ENCODE measurements at places on chromosomes 6 and 20.

- no peak for DNase-seq
These were observed 363.0 kb downstream of the UTRN start for GRCh38 chr6:144647971-144648651.

DNA sequence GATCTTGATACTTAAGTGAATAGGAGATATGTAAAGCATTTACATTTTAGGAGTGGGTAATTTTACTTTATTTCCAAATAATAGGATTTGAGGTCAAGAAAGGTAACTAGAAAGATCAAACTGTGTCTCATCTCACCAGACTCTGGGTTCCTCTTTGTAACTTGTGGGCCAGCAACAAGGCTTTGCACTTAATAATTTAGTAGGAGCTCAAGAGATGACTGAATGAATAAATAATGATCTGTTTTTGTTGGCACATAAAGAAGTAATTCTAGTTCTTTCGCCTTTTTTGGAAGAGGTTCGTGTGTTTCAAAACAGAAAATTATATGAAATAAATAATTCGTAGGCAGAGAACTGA lies 67.4 kb upstream of the FABP7 start:
- DNase-seq: no peak

DNA sequence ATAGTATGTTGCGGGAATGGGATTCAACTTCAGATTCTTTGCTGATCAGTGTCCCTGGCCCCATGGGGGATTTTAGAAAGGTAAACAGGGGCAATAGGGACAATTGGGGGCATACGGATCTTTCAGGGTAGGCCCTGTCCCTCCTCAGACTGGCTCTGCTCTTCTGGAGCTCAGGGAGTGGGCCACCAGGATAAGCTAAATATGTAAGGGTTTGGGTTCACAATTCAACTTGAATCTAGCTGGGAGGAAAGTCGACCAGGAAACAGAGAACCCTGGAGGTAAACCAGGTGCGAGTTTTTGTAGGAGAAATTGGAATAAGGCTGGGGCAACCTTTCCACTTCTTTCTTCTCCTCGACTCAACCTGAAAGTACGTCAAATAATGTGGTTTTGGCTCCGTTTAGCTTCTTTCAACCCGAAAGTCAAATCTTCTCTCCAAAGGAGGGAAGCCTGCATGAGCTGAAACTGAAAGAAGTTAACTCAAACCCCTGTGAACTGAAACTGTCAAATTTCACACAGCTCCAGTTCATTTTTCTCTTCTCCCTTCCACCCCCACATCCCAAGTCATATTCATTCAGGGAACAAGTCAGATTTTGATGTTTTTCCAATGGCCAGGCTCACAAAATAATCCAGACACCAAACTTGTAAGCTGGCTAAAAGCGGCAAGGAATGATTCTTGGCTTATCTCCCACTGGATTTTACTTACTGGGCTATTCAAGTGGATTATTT lies 278.2 kb downstream of the CLIC5 start:
- no peak for DNase-seq

- peak; percentile 45 for DNase-seq
These were observed 1.1 kb upstream of the OVOL2 start for GRCh38 chr20:18058661-18059467.

- DNase-seq: peak; percentile 28
These were observed 11.8 kb downstream of the CCR6 start for GRCh38 chr6:167134448-167135328.

- DNase-seq: peak; percentile 55
These were observed 65.2 kb downstream of the HFE start for GRCh38 chr6:26152226-26153101.
